ENCODE measurements at places on chromosomes 5 and 9. TPM values are rescaled to one million over a fixed set of nuclear protein-coding genes. Genes with fewer than 3 reads are reported as not detected.

ZNF883 gene
- total RNA-seq, result 3.9 TPM

WDR36 gene
- total RNA-seq, result 12.5 TPM

GRCh38 chr9:126154869-126155268 is 171.8 kb upstream of the MVB12B start:
- no peak for DNase-seq

DNA sequence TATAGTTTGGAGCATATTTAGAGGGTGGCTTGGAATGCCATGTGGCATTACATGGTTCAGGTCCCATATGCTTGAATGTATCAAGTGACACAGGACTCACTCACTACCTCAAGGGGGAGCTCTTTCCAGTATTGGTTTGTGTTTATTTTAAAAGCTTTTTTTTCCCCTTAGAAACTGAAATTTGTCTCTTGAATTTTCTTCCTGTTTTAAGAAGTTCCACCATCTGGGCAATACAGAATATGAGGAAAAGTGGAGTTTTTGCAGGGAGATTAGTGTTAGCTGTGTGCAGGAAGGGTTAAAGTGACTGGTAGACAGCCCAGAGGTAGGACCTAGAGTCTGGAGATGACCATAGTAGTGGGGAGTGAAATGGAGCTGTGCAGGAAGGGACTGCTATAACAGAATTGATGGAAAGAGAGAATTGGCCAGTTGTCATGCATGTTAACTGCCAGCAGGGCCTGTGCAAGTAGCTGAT is 36.6 kb downstream of the CTNNA1 start:
- peak; percentile 62 for DNase-seq

DNA sequence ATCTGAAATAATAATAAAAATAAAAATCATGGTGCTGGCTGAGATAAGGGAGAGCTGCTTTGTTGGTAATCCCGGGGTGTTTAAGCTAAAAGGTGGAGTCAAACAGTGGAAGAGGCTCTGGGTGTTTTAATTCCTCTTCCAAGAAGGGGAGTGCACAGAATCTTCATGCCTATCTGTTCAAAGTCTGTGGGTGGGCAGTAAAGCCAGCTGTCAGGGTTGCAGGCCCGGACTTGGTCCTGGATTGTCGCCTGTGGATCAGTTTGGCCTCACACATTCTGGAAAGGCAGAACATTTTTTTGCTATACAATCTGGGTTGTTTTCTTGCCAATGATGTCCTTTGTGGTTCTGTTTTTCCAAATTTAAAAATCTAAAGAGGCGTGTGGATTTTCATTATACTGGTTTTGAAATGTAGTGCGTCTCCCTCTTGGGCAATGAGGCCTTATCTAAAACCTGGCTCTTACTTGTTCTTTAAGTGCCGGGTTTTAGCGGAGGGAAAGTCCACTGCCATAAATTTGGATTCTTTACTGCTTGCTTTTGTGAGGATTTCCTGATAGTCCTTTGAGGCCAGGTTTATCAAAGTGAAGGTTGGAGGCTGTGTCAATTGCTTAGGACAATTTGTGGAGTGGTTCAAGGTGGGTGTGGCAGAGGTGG is 5.8 kb downstream of the ANKDD1B start:
- peak; percentile 82 for DNase-seq

DNA sequence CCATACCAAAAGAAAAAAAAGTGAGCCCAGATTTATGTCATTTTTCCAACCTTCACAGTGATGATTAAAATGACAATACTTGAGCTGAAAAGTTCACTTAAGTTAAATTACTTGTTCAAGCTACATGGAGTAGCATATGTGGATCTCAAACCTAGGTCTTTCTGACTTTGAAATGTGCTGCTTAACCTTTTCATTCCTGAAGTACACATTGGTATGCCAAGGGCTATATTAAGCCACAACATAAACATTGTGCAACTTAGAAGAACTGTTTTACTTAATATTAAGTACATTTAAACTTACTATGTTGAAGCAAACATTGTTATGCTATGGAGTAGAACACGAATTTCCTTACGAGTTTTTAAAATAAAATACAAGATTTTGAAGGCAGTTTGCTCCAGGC is 105.0 kb downstream of the GIN1 start:
- no peak for DNase-seq

GRCh38 chr5:158068964-158069363 is 210.0 kb upstream of the CLINT1 start:
- DNase-seq, result no peak

- peak; percentile 63 for DNase-seq
Observed at GRCh38 chr9:33101104-33101951, 24.9 kb upstream of the SMU1 start.

- DNase-seq, result peak; percentile 39
Observed at GRCh38 chr9:2621722-2622460, at the start of gene VLDLR. Gene VLDLR, plus strand, starts transcription at chr9:2621787. Its CDS starts 403 bp downstream, at chr9:2622190.

DNA sequence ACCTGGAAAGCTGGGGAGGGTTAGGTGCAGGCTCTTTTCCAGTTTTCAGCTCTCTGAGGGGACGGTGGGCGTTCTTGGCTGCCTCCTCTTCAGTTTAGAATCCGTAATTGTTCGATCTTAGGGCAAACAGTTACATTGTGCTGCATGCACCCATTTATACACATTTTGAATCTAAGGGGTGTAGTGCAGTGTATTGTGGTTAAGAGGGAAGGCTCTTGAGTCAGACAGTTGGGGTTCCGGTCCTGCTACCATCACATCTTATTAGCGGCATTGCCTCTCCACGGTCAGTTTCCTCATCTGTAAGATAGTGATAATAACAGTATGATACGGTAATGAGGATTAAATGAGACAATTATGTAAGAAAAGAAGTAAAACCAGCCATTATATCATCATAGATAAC is 625 bp downstream of the EXOSC2 start:
- no peak for DNase-seq

DNA sequence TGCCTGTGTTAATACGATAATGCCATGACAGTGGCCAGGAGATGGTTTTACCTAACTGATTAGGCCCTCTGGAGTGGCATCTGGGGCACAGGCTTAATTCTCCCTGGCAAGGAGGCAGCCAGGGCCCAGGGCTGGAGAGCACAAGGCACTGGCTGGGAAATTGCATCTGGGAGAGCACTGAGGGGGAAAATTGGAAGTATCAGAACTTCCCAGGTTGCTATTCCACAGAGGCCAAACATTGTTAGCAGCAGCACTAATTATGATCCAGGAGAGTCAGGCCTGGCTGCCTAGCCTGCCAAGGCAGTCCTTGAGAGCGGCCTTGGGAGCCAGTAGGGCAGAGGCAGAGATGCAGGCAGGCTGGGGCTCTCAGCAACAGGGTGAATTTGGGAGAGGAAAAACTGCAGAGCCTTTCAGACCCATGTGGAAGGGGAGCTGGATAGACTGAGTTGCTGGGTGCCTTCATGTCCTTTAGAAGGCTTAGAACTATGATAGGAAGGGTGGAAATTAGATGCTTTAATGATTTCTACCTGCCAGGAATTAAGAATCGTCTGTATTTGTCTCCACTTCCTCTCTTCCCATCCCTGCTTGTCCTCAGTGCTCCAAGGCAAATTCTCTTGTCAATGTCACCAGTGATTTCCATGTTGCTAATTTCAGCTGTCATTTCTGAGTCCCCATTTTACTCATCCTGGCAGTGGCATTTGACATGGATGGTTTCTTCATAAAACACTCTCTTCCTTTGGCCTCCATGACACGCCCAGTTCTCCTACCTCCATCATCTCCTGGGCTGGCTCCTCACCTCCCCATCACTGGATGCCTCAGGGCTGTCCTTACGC is 56.1 kb upstream of the HSPA9 start:
- no peak for DNase-seq

GRCh38 chr5:136203303-136203922 is 10.5 kb upstream of the SMIM32 start:
- no peak for DNase-seq

Measured in cardiac muscle cell (in vitro differentiated cells and primary cell).